ENCODE measurements at places on chromosomes 11 and 22.

DNA sequence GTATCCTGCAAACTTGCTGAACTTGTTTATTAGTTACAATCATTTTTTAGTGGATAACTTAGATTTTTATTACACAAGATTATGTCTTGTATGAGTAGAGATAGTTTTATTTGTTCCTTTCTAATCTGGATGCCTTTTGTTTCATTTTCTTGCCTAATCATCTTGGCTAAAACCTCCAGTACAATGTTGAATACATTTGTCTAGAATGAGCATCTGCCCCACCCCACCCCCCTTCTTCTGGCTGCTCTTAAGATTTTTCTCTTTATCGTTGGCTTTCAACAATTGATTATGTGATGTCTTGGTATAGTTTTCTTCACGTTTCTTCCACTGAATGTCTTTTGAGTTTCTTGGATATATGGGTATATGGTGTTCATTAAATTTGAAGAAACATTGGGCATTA lies 37.3 kb upstream of the TUB start:
- DNase-seq = no peak

- DNase-seq = no peak
Measured at GRCh38 chr11:96264364-96264763, 78.6 kb downstream of the MAML2 start.

DNA sequence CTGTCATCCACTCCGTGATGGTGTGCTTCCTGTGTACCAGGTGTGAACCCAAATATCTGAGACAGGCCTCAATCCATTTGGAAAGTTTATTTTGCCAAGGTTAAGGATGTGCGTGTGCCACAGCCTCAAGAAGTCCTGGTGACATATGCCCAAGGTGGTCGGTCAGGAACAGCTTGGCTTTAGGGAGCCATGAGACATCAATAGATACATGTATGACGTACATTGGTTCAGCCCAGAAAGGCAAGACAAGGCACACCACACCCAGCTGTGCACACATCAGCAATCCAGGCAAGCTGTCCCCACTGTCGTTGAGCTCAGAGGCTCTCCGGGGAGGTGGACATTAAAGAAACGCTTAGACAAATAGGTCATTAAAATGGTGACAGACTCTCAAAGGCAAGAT lies 56.8 kb upstream of the SHANK2 start:
- no peak for DNase-seq

- DNase-seq = no peak
Measured at GRCh38 chr11:17498475-17498874, 21.8 kb upstream of the ABCC8 start.

Measured in bone marrow (tissue), 2 donors.